ENCODE measurements at places on chromosomes 2 and 18.

DNA sequence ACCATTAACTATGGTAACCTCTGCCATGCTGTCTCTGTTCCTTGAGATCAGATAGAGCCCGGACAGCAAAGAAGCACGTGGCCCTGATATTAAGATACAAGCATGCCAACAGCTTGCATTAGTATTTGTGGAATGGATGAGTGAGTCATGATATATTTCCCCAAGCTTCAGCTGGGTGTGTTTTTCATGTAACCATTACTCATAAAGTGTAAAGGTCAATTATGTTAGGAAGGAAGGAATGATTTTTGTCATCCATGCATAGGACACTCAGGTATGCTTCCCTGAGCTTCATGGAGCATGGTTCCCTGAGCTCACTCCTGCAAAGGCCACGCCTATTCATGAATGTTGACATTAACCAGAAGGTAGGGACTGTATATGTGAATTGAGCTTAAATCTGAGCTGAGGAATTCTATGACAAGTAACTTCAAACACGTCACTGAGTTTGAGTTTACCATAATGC, 74.6 kb downstream of the ARL4C start:
- DNase-seq, result no peak

- DNase-seq, result peak; percentile 42
Observed at GRCh38 chr18:74635224-74635975, 37.7 kb downstream of the ZNF407 start.

GRCh38 chr2:207970826-207971180, 54.5 kb downstream of the PLEKHM3 start:
- DNase-seq, result no peak

DNA sequence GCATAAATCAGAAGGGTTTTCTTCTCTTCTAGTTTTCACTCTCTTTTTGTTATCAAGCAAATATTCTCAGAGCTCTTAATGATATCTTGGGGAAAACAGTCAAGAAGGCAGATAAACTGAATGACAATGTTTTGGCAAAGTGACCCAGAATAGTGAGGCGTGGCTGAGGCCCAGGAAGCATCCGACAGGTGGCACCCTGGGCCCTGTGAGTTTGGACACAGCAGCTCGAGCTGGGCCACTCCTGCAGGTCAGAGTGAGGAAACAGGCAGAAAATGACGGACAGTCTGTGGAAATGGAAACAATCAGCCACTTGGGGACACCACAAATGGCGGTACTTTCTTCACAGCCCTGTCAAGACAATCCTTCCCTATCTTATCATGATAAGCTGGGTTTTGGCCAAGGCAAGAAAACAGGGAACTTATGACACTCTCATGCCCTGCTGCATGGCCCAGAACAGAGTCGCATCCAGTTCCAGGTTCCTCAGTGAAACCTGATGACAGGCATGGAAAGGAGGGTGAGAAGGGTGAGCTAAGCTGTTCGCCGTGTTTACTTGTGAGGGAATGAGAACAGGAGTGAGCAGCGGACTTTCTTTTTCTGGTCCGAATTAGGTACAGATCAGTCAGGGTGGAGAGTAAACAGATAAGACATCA, 32.1 kb downstream of the MRPL44 start:
- DNase-seq, result no peak

- no peak for DNase-seq
Observed at GRCh38 chr18:3400567-3401296, 49.2 kb upstream of the TGIF1 start.

- no peak for DNase-seq
Observed at GRCh38 chr18:79010802-79011201, 31.2 kb downstream of the SALL3 start.

- no peak for DNase-seq
Observed at GRCh38 chr2:101232770-101233169, 19.9 kb upstream of the CNOT11 start.

DNA sequence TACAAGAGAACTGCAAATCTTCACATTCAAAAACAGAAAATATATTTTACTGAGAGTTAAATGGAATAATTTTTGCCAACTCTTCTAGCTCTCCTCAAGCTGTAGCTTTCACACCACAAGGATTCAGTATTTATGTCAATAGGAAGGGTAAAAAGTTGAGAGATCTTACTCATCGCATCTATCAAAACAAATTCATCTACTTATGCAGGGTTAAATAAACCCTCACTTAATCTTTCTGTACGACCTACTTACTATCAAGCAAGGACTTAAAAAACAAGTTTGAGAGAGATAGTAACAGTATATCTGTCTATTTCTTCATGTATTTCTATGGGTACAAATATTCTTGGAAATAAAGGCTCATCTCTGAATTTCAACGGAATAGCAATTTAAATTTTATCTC, 35.5 kb downstream of the SIGLEC15 start:
- DNase-seq, result no peak

GRCh38 chr2:42804338-42804737, 12.0 kb upstream of the HAAO start:
- no peak for DNase-seq

- no peak for DNase-seq
Observed at GRCh38 chr2:240355001-240355891, 80.2 kb upstream of the GPC1 start.

DNA sequence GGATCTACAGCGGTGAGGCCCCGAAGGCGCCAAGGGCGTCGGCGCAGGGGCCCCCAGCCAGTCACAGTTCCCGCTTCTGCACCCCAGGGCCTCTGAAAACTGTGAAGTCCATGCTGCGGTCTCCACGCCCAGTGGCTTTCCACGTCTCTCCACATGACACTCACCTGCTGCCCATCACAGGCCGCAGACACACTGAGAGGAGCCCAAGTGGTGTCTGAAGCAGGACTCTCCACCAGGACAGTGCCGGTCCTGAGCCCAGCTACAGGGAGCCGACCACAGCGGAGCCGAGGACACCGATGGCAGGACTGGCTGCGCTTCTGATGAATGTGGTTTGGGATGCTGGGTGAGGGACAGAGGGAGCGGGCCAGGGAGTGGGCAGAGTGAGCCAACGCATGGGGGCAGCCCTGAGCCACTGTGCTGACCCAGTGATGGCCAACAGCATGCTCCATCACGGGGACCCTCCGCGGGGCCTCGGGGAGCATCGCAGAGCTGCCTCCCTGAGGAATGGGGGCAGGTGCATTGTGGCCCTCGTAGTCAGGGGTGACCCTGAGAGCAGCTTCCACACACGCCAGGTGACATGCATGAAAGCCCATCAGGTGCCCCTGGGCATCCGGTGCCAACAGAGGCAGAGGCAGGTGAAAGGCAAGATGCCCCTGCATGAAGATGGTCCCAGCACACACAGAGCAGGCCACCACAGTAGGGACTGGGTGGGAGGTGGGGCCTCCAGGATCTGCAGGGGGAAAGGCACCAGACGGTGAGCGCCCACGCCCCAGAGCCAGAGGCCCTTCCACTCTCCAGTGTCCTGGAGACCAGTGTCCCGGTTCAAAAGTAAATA, 116.6 kb downstream of the HDAC4 start:
- no peak for DNase-seq

- DNase-seq, result no peak
Observed at GRCh38 chr2:68755071-68755470, 20.5 kb downstream of the ARHGAP25 start.

GRCh38 chr2:155350783-155351580, 652.5 kb downstream of the KCNJ3 start:
- no peak for DNase-seq

- no peak for DNase-seq
Observed at GRCh38 chr18:23336101-23336500, 117.0 kb upstream of the RIOK3 start.

Measured in left kidney (tissue), 8 donors.